ENCODE measurements at places on chromosomes 16 and 17.
A peak's percentile ranks its signal among the peaks of the same experiment; 100 is the strongest.

- DNase-seq: no peak
Measured at GRCh38 chr16:56944954-56945839, 13.3 kb downstream of the HERPUD1 start.

GRCh38 chr17:50935221-50935995 lies 69.3 kb upstream of the TOB1 start:
- DNase-seq: peak; percentile 89

GRCh38 chr16:69610356-69610755 lies 44.6 kb downstream of the NFAT5 start:
- DNase-seq: no peak

DNA sequence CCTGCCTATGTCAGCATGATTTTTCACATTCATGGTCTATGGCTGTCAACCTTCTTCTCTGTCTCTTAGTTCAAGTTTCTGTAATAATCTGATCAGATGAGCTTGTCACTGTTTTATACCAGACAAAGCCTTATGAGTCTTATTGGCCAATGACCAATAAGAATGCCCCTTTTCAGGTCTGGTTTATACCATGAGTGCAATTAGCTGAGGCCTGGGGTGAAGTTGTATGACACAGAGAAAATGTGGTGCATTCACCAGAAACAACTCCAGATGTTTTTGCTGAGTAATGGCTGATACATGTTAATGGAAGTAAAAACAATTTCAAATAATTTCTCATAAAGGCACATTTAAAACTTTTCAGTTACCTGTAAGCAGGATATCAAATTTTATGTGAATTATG lies 218.6 kb upstream of the CDH8 start:
- DNase-seq: no peak
